T1000 (cell line): ENCODE measurements at places on chromosomes 3 and 15.

- DNase-seq = no peak
Observed at GRCh38 chr3:168364967-168365366, 269.2 kb upstream of the GOLIM4 start.

DNA sequence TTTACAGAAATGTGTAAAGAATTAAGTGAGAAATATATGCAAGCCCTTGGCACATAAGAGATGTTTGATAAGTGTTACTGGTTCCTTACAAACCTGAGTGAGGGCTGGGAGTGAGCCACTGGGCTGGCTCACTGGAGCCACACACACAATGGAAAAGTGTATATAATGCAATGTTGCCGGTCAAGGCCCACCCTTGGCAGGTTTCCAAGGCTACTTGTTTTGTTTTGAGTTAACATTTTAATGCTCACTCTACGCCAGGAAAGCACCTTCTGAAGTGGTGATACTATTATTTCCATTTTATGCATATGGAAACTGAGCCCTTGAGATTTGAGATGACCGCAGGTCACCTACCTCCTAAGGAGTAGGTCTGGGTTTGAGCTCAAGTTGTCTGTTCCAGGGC is 71.8 kb upstream of the FHIT start:
- DNase-seq = no peak

DNA sequence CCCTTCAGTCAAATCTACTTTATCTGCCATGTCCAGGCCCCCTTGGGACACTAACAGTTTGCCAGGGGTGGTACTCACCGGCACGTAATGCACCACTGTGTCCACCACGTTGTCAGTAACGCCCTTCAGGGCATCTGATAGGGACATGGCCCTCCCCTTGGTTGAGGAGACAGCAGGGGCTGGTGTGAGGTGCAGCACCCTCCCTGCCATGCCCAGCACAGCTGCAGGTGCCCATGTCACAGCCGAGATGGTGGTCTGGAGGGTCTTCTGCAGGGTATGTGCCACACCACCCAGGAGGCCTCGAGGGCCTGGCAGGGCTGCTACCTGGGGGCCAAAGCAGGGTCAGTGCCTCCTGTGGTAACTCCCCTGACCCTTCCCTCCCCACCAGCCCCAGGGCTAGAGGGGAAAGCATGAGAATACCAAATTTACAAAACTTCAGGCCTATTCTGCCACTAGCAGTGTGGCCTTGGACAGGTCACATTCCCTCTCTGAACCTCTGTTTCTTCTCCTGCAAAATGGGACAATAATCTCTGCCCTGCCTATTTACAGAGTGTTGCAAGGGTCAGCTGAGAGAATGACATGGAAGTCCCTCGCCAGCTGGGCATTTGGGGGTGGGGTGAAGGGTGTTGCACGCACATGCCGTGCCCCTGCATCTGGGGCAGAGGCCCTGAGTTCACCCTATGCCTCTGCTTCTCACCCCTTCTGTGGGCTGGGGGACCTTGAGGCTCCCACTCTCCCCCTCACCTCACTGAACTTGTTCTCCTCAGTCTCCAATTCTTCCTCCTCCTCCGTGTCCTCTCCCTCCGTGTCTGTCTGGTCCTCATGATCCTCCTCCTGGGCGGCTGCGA is 11.8 kb upstream of the KIF7 start:
- DNase-seq = no peak

DNA sequence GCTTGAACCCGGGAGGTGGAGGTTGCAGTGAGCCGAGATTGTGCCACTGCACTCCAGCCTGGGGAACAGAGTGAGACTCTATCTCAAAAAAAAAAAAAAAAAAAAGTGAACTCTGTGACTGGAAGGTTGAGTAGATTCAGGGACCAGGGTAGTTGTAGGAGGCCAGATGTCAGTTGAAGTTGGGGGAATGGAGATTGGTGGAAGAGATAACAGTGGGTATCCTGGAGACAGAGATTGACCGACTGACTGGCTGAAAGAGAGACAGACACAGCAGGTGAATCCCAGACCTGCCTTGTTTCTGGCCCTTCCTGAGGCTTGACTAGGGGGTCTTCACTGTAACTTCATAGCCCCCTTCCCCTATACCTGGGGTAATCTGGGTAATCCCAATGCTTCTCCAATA is 22.1 kb upstream of the RNU6-1 start:
- no peak for DNase-seq

- DNase-seq = no peak
Observed at GRCh38 chr3:85171976-85172375, 213.2 kb downstream of the CADM2 start.

DNA sequence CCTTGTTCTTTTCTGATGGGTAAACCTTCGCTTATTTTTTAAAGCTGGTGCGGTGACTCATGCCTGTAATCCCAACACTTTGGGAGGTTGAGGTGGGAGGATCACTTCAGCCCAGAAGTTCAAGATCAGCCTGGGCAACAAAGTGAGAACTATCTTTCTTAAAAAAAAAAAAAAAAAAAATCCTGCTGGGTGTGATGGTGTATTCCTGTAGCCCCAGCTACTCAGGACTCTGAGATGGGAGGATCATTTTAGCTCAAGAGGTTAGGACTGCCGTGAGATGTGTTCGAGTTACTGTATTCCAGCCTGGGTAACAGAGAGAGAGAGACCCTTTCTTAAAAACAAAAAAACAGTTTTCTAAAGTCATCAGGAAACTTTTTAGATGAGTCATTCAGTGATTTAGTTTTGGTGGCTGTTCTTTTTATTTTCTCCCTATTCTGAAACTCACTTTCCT is 37.7 kb downstream of the SLMAP start:
- DNase-seq = no peak

- DNase-seq = no peak
Observed at GRCh38 chr15:80416702-80417101, 12.5 kb downstream of the ARNT2 start.

DNA sequence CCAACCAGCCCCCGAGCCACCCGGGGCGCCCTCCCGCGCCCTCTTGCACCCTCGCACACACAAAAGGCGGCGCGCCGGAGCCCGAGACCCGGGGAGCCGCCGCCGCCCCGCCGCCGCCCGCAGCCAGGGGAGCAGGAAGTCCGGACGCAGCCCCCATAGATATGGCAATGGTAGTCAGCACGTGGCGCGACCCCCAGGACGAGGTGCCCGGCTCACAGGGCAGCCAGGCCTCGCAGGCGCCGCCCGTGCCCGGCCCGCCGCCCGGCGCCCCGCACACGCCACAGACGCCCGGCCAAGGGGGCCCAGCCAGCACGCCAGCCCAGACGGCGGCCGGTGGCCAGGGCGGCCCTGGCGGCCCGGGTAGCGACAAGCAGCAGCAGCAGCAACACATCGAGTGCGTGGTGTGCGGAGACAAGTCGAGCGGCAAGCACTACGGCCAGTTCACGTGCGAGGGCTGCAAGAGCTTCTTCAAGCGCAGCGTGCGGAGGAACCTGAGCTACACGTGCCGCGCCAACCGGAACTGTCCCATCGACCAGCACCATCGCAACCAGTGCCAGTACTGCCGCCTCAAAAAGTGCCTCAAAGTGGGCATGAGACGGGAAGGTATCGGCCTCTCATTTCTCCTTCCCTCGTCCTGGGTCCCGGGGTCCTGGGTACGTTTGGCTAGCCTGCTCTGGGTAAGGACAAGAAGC is 1.6 kb downstream of the NR2F2 start:
- DNase-seq = no peak

DNA sequence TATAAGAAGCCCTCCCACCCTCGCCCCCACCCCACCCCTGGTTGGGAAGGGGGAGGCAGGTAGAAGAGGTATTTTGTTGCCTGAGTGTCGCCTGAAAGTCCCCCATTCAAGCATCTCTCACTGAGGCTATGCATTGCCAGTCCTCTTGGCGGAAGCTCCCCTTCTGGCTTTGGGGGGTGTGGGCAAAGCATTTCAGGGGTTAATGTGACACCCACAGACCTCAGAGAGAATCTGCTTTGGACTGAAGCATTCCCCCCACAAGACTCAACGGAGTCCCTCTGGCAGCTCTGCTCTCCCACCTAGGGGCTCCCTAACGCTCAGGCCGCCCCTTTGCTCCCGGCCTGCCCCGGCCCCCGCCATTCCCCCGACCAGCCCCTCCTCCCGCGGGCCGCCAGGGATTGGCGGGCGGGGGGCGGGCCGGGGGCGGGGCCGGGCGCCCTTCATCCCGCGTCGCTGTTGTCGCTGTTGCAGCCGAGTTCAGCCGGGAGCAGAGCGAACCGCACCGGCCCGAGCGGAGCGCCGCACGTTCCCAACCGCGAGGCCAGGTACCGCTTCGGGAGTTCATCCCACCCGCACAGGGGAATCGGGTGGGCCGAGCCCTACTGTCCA is at the start of gene SLC38A3:
Gene SLC38A3, plus strand, starts transcription at position 468 of the 609 bp plus-strand sequence. CDS start 8,929 bp downstream, outside the sequence.
- DNase-seq = no peak
